Esophagus squamous epithelium (tissue), 5 donors: ENCODE measurements at places on chromosomes 13 and 19.

- no peak for DNase-seq
Observed at GRCh38 chr13:111492341-111492950, 172.0 kb downstream of the TEX29 start.

DNA sequence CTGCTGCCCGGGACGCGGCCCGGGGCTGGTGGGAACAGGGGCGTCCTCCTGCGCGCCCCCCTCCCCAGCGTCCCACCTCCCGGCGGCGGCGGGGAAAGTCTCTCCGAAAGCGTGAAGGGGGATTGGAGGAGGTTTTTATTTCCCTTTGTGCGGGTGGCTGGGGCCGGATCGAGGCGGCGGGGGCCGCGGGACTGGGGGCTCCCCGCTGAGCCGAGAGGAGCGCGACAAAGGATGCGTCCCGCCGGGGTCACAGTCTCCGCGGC is 132 bp downstream of the SHD start:
- no peak for DNase-seq

DNA sequence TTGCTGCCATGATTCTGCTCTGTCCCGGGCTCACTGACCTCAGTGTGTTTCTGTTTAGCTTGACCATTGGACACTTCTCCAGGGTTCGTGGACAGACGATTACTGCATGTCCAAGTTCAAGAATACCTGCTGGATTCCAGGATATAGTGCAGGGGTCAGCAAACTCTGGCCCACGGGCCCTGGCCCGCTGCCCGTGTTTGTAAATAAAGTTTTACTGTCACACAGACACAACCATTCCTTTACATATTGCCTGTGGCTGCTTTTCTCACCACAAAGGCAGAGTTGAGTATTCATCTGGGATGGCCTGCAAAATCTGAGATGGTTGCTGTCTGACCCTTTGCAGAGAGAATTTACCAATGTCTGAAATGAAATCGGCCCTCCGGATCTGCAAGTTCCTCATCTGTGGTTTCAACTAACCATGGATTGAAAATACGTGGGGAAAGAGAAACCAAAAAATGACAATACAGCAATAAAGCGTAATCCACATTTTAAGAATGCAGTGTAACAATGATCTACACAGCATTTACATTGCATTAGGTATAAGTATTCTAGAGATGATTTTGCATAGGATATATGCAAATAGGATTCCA is 25.9 kb upstream of the F2RL3 start:
- no peak for DNase-seq

DNA sequence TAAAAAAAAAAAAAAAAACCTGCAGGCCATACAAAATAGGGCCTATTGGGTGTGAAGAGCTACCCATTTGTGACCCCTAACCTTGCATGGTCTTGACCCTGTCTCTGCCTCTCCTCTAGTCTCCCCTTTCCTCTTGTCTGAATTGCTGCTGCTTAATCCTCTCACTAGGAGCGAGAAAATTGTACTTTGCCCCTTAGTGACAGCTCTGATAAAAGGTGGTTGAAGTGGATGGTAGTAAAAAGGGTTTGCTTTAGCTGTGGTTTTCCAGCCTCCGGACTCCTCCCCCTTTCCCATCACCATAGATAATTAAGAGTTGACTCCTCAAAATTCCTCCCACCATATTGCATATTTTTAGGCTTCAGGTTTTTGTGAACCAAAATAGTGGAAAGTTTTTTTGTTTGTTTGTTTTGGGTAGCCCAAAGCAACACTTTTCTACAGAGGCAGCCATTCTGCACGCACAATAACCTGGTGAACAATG is 23.5 kb downstream of the ACTN4 start:
- DNase-seq, result no peak

- DNase-seq, result no peak
Observed at GRCh38 chr13:22287343-22287920, 616.6 kb downstream of the FGF9 start.

GRCh38 chr13:51905787-51906186 is 44.0 kb downstream of the CCDC70 start:
- no peak for DNase-seq

DNA sequence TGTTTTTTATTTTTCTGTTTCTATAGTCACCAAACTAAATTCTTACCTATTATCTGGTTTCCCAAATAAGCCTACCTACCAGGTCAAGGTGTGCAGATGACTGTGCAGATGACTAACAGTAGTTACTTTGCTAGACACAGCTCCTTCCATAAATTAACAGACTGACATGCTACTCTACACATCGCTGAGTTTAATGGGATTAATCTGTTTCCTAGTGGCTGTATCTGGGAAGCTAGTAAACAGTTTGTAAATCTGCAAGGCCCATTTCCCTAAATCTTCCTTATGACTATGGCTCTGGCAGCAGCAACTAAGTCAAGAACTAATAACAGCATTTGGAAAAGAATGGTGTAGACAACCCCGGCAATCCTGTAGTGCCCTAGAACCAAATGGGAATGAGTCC is 27.9 kb downstream of the MIPEP start:
- no peak for DNase-seq
